Substantia nigra (tissue), 51 donors: ENCODE measurements at places on chromosomes 1 and 21.

DNA sequence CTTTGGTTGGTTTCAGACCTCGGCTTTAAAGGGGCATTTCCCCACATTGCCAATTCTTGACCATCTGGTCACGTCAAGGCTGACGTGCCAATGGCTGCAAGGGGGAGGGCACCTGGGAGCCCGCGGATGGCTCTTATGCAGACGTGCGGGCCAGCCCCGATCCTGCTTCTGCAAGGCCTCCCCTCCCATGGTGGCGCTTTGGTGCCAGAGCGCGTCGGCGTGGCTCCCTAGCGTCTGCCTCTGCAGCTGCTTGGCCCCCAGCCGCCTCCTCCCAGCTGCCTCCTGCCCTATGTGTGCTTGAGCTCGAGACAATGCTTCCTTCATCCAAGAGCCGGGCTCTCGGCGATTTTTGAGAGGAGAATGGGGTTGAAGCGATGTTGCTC, 29.1 kb downstream of the SKI start:
- no peak for DNase-seq

- DNase-seq = no peak
Observed at GRCh38 chr1:40143891-40144575, 17.2 kb upstream of the RLF start.

- no peak for DNase-seq
Observed at GRCh38 chr1:156923670-156924477, 3.4 kb downstream of the LRRC71 start.

GRCh38 chr1:68384321-68384813, 65.4 kb downstream of the RPE65 start:
- no peak for DNase-seq

GRCh38 chr1:81654147-81654546, 146.6 kb upstream of the ADGRL2 start:
- DNase-seq = no peak

DNA sequence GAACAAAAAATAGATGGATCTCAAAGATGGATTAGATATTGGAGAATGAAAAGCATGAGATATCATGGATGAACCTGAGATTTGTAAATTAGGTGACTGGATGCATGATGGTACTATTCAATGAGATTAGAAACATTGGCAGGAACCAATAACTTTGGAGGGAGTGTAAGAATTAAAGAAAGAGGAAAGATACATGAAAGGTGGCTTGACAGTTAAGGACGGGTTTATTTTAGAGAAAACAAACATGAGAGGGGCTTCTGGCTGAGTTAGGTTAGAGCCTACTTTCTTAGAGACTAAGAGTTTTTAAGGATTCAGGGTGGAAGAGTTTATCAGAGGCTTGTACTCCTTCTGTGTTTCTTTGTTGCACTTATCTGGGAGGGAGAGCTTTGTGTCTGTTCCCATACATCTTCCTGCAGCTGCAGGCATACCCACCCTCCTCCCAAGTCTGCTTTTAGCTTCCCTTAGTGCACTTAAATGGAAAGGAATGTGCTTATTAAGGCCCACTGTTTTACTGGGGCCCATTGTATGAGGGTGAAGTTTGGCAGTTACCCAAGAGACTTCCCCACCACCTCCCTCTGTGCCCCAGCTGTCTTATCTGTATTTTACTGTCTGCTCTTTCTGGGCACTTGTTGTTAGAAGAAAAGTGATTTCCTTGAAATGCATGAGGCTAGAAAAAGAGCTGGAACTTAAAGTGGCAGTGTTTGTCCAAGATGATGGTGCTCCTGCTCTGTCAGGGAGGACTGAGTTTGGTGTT, 26.1 kb upstream of the CR2 start:
- DNase-seq = no peak

- no peak for DNase-seq
Observed at GRCh38 chr1:40396420-40396819, 22.9 kb downstream of the SMAP2 start.

GRCh38 chr1:242569867-242570266, 45.4 kb upstream of the PLD5 start:
- DNase-seq = no peak

DNA sequence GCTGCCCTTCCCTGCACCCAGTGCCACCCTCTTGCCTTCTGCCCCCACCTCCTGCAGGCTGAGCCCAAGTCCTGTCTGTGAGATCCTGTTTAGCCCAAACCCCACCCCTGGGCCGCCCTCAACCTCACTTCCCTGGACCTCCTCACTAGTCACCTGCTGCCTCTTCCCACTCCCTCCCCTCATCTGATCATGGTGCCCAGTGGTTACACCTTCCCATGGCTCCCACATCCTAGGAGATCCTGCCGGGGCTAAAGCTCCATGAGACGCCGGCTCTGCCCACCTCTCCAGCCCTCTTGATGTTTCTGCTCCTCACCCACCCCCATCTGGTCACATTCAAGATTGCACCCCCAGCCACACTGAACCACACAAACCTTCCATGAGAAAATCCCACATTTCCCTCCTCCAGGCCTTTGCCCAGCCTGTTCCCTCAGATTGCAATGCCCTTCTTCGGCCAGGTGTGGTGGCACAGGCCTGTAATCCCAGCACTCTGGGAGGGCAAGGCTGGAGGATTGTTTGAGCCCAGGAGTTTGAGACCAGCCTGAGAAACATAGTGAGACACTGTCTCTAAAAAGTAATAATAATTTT, 17.0 kb downstream of the TTC39A start:
- no peak for DNase-seq

DNA sequence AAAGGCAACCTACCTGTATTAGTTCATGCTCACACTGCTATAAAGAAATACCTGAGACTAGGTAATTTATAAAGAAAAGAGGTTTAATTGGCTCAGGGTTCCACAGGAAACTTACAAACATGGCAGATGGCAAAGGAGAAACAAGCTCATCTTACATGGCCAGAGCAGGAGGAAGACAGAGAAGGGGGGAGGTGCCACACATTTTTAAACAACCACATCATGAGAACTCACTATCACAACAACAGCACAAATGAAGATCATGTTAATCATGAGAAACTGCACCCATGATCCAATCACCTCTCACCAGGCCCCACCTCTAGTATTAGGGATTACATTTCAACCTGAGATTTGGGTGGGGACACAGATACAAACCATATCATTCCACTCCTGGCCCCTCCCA, 90.6 kb upstream of the KCTD3 start:
- no peak for DNase-seq

- DNase-seq = no peak
Observed at GRCh38 chr1:61120246-61120840, 38.0 kb downstream of the NFIA start.

DNA sequence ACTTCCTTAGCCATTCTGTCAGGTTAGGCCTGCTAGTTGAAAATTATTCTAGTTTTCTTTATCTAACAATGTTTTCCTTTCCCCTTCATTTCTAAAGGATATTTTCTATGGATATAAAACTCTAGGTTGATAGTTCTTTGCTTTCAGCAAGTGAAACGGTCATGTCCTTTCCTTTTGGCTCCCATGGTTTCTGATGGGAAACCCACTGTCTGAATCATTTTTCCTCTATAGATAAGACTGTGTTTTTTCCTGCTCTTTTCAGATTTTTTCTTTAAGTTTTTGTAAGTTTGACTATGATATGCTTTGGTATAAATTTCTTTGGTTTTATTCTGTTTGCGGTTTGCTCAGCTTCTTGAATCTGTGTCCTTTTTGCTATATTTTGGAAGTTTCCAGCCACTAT, 800.9 kb downstream of the USP25 start:
- no peak for DNase-seq

DNA sequence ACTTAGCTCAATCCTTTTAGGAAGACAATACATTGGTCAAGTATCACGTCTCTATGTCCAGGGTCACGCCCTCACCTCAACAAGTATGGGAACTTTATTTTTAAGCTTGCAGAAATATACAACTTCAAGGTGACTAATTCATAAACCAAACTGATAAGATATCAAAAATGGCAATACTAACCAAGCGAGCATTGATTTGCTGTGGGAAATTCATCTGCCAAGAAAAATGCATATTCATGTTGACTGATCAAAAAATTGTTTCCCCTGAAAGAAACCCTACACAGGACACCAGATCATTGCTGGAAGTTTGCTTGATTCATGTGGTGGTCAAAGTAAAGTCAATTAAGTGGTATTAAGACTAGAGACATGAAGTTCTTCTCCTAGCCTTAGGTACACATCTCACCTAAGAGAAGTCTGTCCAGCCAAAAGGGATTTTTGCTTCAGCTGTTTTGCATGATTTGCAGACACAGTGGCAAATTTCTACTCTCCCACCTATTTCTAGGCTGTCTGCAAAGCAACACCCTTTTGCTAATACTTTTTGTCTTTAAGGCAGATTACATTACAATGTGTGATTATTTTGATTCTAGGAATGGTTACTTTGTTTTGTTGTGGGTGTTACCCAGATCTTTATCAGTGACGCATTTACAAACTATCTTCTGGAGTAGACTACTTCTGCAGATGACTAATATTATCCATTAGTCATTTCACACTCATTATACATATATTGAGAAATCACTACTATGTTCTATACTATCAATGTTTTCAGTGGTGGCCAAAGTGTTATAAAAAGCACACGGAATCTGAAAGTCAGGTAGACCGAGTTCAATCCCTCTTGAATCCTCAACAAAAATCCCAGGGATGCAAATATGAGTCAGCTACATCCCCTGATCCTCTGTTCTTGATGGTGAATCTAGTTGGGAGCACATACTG, 12.4 kb downstream of the SAMSN1 start:
- DNase-seq = no peak

DNA sequence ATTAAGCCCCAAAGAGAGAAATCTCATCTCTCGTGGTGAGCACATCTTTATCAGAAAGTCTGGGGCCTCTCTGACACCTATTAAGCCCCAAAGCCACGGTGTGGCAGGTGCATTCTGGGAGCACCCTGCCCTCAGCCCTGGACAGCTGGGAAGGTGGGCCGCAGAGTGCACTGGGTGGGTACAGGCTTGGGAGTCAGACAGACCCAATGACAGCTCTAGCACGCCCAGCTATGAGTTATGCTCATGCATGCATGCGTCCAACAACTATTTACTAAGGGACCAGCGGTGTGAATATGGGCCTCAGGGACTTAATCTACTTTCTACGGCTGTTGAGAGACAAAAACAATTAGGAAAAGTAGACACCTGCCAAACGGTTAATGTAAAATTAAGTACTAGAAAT, 46.6 kb downstream of the SLC66A1 start:
- DNase-seq = no peak

DNA sequence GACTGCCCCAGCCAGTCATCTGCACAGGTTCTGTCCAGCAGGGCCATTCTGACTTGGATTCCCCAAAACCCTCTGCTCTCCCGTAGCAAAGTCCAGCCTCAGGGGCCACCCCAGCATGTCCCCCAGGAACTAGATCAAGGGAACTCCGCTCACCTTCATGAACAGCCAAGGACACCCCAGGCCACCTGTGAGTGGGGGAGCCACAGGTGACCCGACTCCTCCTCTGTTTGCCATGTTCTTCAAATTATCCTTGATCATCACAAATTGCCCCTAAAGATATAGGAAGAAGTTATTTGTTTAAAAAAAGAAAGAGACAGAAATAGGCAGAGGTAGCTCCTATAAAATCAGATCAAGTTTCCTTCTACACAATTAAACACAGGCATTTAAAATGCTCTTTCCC, 475.0 kb downstream of the MATN1 start:
- DNase-seq = no peak

GRCh38 chr1:180521474-180522212, 19.3 kb upstream of the ACBD6 start:
- no peak for DNase-seq

GRCh38 chr1:103461161-103462105, 64.1 kb upstream of the RNPC3 start:
- DNase-seq = no peak

GRCh38 chr1:86646256-86646655, 58.1 kb upstream of the SH3GLB1 start:
- no peak for DNase-seq

- DNase-seq = no peak
Observed at GRCh38 chr1:184017306-184017705, 20.2 kb downstream of the COLGALT2 start.

DNA sequence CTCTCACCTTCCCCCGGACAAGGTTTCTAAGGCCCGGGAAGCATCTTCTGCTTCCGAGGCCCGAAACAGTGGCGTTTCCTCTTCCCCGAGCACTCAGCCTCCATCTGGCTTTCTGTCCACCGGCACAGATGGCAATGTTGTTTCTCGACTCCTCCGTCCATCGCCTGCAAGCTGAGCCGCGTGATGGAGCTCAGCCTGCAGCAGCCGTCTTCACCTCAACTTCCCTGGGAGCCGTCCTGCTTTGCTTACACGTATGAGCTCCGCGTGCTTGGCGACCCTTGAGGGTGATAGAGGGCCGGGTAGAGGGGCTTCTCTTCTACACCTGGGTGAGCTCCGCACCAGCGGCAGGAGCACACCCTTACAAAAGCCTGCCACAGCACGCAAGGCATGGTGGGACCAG, 80.4 kb downstream of the AJAP1 start:
- no peak for DNase-seq

DNA sequence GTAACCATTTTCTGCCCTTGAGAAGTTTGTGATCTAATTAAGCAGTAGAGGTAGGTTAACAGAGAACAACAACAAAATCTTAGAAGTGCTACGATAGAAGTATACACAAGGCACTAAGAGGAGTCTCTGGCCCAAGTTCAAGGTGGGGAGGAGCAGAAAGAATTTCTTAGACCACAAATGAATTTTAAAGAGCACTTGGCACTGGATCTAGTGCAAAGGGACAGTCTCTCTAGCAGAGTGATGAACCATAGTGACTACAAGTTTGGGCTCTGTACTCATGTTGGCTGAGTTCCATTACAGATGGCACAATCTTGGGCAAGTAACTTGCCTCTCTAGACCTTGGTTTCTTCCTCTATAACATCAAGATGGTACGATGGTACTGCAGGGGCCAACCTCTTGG, 33.3 kb upstream of the PIGC start:
- no peak for DNase-seq

DNA sequence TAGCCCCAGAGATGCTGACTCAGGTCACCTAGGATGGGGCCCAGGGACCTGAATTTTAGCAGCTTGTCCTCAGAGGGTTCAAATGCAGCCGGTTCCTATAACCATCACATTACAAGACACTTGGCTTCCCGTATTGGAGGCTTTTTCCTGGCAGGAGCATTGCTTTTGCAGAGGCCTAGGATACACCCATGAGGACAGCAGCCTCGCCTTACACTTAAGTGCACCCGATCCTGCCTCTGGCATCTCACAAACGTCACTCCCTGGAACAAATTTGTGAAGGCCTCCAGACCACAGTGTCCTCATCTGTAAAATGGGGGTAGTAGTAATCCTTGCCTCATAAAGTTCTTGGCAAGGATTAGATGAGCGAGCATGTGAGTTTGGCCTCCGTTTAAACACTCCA, 130.0 kb downstream of the KAZN start:
- DNase-seq = no peak

- DNase-seq = no peak
Observed at GRCh38 chr1:245084551-245084950, 70.2 kb upstream of the KIF26B start.
